Activated T-helper 1 cell treated with anti-CD3 and anti-CD28 coated beads, Interleukin-2, amount 50 U/mL, for 16 hours (primary cell): ENCODE measurements at places on chromosomes 5 and 9.

- no peak for DNase-seq
These were observed 20.0 kb upstream of the RGMB start for GRCh38 chr5:98753507-98753906.

- DNase-seq: no peak
These were observed 115.4 kb downstream of the MARCHF3 start for GRCh38 chr5:126914801-126915436.

DNA sequence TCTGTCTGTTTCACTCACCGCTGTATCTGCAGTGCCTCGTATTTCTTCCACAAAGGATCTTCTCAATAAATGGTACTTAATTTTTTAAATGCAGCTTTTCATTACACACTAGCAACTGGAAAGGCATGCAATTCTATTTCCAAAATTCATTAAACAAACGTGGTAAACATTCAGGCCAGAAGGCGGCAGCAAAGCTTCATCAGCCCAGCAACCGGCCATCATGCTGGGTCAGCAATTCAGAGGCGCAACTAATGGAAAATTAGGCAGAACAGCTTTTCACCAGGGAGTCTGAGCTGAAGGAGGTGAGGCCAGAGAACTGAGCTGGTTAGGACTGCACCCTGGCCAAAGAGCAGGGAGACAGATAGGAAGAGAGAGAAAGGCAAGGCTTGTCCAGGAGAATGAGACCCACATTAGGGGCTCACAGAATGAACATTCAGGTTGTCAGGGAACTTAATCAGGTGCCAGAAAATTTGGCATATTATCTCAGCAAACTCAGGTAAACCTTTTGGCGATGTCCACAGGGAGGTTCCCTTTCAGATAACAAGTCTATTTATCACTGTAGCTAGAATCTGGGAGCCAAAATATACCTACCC is 17.7 kb upstream of the RNF180 start:
- DNase-seq: no peak

GRCh38 chr9:98536542-98537173 is 172.1 kb downstream of the GABBR2 start:
- no peak for DNase-seq

GRCh38 chr5:85204289-85204688 is 819.6 kb upstream of the EDIL3 start:
- no peak for DNase-seq

DNA sequence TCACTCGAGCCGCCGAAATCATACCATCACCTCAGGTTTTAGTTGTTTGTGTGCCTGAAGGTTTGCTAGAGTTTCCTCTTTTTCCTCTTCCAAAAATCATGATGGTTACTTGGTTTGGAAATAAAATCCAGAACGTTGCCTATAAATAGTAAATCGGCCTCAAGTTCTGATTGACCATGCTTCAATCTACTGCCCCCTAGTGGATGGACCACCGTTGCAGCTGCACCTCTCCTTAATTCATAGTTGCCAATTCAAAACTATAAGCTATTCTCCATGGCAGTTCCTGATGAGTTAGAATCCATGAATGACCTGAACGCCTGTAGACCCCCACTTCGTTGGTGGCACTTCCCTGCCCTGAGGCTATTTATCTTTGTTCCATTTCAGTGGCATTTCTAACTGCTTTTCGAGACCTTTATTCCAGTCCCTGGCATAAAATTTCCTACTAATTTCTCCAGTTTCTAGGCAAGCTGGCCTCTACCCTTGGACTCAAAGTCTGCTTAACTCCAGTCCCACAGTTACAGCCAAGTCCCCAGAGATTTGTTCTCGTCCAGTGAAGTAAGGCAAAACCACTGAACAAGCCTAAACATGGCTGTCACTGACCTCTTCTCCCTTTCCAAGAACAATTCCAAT is 422.6 kb downstream of the EFNA5 start:
- no peak for DNase-seq

DNA sequence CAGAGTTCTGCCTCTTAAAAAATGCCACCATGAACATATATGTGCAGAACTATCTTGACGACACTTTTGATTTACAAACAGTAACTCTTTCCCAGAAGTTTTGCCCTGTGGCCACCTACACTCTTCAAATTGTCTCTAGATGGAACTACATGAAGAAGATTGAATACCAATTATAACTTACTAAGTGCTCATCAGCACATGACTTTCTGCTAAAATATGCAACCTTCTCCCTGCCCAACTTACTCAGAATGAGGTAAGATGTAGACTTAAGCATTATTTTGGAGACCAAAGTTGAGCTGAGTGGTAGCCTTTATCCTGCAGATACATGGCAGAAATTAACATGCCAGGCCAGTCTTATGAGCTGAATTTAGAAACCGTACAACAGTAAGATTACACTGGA is 105.4 kb downstream of the SEMA5A start:
- DNase-seq: no peak

DNA sequence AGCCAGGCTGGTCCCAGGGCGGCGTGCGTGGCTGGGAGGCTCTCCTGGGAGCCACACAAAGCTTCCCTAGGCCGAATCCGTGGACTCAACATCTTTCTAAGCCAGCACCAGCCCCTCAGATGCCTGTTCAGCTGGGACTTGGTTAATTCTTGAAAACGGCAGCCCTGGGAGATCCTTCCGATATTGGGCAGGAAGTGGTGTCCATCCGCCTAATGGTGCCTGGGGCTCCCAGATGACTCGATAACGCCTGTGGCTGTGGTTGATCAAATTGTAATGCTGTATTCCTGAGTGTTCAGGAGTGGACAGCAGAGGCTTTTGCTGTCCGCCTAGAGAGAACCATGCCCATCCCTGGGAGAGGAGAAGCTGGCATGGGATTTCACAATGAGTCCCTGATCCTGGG is 14.1 kb downstream of the KCNT1 start:
- DNase-seq: no peak

- no peak for DNase-seq
These were observed 54.7 kb upstream of the SMARCA2 start for GRCh38 chr9:1960342-1961042.

- no peak for DNase-seq
These were observed 18.3 kb upstream of the TERT start for GRCh38 chr5:1312993-1313833.

DNA sequence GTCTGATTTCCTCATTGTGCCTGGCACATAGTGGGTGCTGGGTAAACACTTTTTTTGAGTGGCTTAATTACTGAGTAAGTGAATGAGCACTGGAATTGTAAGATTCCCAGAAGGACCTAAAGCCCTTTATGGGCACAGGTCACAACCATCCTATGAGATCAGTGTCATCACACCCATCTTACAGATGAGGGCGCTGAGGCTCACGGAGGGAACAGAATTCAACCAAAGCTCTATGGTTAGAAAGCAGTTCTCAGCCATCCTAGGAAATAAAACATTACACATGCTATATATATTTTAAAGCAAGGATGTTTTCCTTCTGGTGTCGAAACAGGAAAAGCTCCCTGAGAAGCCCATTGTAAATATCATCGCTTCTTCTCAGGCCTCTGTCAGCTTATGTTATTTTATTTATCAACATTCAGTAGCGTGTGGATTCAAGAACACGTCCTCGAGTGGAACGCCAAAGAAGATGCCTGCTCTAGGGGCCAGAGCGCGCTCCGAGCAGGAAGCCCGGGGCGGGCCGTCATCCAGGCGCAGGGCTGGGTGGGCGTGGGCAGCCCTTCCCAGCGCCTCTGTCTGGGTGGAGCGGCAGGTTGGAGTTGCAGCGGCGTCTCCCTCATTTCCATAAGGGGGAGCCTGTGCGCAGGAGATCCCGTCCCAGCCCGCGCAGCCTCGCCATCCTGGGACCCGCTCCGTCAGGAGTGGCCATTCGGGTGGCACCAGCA is 155.8 kb upstream of the SMIM23 start:
- no peak for DNase-seq

DNA sequence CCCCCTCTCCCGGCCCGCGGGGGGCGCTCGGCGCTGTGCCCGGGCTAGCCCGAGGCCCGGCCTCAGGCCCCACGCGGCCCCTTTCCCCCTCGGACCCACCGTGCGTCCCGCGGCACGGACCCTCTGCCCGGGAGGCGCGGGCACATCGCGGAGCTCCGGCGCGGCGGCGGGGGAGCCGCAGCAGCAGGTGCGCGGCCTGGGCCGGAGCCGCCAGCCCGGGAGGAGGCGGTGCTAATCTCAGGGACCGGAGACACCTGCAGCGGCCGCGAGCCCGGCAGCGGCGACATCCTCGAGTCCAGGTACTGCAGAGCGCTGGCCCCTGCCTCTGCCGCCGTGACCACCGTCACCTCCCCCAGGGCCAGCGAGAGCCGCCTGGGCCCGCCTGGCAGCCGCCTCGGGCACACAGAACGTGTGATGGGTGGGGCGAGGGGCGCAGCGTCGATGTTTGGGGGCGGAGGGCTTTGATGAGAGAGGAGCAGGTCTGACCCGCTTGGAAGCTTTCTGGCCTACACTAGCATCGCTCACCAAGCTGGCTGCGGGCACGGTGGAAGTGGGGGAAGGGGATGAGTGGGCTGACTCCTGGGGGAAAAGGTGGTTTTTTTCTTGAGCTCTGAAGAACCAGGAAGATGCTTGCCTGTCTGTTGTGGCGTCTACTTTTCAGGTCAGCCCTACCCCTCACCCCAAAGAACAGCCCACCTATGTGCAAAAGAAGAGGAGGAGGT is 524 bp downstream of the CYFIP2 start:
- no peak for DNase-seq

DNA sequence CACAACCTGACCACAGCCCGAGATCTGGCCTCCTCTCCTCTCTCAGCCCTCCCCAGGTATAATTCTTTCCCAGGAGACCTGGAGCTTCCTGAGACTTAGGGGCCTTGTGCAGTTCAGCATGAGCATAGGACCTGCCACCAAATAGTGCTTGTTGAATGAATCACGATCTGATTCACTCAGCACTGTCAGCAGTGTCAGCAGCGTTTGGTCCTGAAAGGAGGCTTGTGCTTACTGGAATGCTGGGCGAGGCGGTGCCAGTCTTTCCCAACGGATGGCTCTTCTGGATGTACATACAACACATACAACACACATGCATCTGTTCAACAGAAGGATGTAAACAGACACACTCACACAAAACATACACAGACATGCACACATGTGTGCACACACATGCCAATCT is 173.3 kb downstream of the COL23A1 start:
- no peak for DNase-seq

DNA sequence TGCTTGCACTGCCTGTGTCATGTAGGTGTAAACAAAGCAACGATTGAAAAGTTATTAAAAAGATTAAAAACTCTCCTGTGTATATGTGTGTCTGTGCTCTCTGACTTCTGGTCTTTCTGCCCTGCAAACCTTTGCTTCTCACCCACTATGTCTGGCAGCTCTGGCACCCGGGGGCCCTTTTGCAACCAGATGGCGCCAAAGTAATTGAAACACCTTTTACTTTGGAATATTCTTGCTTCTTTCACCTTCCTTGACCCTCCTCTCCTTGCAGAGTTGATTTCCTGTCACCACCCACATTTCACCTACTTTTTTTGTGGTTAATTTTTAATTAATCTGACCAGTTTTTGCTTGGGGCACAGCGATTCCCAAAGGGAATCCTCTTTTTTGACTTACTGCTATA is 275.5 kb downstream of the ARHGEF28 start:
- no peak for DNase-seq

GRCh38 chr5:168527756-168528295 is 1.3 kb upstream of the FBLL1 start:
- no peak for DNase-seq

DNA sequence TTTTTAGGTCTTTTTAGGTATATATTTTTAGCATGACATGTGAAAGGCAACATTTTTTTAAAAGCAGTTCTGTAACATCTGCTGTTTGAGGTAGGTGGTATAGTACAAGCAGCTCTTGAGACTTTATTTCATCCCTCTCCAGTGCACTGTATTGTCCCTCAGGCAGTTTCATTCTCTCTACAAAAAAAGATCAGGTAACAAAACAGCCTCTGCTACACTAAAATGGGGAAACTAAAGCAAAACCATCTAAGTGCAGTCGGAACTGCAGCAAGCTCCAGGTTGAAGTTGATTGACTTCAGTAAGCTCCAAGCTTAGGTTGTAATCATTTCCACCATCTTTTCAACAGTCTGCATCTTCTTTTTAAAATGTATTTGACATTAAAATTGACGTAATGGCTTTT is 195.6 kb downstream of the DEPDC1B start:
- no peak for DNase-seq

DNA sequence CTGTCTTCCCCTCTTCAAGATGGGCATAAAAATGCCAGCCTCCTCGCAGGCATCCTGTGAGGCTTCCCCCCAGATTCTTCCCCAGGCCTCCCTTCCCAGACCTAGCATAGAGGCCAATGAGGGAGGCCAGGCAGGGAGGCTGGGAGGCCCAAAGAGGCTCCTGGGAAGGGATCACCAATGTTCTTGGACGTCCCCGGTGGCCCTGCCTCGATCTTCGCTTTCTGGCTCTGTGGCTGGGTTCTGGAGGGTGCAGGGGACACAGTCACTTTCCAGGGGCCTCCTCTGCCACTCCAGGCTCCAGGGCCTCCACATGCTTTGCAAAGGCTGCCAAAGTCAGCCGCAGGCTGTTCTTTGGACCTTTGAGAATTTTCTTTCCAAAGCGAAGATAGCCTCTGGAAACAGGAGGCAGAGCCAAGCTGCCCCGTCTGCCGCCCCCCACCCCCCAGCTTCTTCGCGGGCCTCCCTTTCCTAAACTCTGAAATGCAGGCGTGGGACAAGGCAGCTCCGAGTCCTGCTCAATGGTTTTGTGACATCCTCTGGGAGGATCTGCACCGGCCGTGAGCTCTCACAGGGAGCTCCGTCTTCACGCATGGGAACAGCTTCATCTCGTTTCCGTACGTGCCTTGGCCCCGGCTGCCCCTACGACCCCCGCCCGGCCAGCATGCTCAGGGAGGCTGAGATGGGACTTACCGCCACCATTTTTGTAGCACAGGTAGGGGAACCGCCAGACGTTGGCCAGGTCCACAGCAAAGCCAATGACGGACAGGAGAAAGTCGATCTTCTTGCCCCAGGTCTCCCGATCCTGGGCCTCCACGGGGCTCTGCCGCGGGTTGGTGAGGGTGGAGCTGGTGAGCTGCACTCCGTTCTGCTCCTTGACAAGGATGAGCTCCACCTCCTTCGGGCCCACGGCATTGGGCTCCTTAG is 2.8 kb downstream of the SLC6A3 start:
- no peak for DNase-seq

DNA sequence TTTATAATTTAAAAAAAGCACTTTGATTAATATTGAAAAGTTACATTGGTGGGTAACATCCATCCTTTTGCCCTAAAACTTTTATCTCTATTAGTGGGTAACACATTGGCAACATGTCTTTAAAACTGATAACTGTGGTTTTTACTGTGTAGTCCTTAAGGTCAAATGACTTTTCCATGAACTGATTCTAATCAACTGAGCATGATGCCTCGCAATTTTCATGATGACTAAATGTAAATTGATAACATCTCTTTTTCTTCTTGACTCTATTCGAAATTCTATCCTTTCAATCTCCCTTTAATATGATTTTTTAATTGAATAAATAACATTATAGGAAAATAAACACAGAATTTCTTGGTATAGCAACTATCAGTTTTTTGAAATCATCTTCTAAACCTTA is 6.3 kb upstream of the IL5 start:
- no peak for DNase-seq
